ENCODE measurements at places on chromosomes 5 and 9.
A peak's percentile ranks its signal among the peaks of the same experiment; 100 is the strongest.

- peak; percentile 79 for DNase-seq
These were observed 145.7 kb downstream of the TLE1 start for GRCh38 chr9:81543695-81544094.

GRCh38 chr5:20833081-20833627 lies 845.2 kb upstream of the CDH18 start:
- DNase-seq: no peak

DNA sequence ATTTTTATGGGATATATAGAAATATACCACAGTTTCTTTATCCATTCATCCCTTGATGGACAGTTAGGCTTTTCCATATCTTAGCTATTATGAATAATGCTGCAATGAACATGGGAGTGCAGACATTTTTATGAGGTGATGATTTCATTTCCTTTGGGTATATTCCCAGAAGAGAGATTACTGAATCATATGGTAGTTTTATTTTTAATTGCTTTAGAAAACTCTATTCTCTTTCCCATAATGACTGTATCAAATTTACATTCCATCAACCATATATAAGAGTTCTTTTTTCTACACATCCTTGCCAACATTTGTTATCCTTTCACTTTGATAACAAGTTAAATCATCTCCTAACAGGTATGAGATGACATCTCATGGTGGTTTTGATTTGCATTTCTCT lies 821.6 kb downstream of the TLE1 start:
- no peak for DNase-seq

DNA sequence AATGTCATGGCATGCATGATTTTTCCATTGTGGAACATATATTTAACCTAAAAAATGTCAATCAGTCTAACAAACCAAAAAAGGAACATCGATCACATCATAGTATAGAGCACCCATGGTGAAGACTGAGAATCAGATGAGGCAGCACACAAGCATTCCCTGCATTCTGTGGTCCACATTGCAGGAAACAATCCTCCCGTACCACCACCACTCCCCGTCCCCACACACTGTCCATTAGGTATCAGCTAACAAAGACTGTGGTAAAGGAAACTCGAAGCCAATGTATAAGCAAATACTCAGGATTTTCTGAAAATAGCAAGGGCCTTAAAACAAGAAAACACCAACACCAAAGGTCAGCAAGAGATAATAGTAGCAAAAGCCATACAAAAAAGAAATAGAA lies 1104.4 kb upstream of the SEMA6A start:
- DNase-seq: no peak

DNA sequence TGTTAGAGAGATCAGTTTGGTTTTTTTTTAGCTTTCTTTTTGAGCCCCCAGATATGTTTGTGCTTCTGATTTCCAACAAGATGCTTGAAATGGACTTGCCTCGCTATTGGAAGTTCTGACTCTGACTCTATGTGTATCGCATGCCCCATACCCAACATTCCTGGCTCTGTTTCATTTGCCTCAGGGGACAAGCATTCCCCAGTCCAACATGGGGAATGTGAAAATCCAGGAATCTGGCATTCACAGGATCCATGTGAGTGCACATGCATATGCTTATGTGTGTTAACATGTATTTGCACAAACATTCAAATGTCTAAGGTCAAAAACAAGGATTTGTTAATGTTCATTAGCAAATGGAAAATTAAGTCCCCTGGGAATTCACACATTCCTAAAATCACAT lies 233.9 kb downstream of the TLR4 start:
- DNase-seq: no peak
